ENCODE measurements at places on chromosomes 2 and 18.

DNA sequence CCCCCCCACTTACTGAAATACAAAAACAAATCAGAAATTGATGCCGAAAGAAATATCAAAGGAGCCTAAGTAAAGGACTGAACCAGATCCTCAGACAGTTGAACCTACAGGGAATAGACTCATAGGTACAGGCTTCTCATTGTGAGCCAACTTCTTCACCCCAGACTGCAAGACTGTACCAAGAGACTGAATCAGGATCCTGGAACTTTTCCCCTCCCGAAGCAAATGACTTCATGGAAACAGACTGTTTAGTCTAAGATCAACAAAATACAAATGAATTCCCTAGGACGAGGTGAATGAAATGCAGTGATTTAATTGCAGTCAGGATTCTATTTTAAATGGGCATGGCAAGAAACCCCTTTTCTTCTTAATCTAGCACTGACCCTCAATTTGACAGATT is 53.6 kb upstream of the RNF152 start:
- DNase-seq: no peak

DNA sequence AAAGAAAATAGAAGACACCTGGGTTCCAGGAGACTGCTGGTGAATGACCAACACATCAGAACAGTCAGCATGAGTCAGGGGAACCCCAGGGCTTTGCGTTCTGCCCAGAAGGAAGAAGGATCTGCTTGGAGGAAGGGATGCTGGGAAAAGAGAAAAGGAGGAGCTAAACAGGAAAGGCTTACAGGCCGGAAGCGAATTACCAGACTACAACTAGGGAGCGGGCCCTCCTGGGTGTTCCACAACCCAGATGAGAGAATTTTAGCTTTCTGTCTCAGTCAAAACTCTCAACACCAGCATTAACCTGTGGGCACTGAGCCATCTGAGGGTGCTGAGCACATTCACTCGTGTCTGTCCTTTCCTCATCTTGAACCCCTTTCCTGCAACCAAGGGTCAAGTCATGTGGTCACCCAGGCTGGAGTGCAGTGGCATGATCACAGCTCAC is 19.2 kb downstream of the CDC42EP3 start:
- no peak for DNase-seq

- DNase-seq: no peak
These were observed 84.9 kb downstream of the ST6GAL2 start for GRCh38 chr2:106800976-106801655.

DNA sequence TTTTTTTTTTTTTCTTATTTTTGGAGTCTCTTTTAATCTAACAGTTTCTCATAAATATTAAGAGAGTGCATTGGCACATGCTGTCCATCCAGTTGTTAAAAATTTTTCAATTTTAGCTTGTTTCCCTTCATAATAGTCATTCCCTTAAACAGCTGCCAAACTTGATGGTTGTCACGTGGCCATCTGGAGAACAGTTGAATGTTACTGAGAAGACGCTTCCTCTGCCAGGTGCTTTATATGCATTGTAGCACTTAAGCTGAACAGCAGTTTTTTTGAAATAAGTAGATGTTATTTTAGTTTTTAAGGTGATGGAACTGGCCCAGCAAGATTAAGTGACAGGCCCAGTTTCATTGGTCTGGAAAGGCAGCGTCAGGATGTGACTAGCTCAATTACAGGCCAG is 3.3 kb downstream of the SMARCAL1 start:
- no peak for DNase-seq

GRCh38 chr2:234676109-234676782 is 179.4 kb upstream of the ARL4C start:
- no peak for DNase-seq

GRCh38 chr2:73112026-73112912 is 479 bp downstream of the RAB11FIP5 start:
- DNase-seq: peak; percentile 34

- no peak for DNase-seq
These were observed 135.7 kb downstream of the NFATC1 start for GRCh38 chr18:79531386-79531785.

DNA sequence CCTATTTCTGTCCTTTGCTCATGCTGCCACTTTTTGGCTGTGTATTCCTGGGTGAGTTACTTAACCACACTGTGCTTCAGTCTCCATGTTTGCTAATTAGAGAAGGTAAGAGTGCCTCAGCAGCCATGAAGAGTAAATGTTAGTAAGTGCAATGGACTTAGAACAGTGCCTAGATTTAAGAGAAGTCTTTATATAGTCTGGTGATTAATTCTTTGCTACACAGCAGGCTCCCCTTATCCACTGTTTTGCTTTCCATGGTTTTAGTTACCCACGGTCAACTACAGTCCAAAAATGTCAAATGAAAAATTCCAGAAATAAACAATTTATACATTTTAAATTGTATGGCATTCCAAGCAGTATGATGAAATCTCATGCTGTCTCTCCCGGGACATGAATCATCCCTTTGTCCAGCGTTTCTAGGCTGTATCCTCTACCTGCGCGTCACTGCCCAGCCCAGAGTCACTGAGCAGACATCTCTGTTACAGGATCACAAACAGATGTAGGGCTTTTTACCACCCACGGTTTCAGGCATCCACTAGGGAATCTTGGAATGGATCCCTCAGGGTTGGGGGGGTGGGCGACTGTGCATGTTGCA is 91.0 kb downstream of the CTIF start:
- no peak for DNase-seq

DNA sequence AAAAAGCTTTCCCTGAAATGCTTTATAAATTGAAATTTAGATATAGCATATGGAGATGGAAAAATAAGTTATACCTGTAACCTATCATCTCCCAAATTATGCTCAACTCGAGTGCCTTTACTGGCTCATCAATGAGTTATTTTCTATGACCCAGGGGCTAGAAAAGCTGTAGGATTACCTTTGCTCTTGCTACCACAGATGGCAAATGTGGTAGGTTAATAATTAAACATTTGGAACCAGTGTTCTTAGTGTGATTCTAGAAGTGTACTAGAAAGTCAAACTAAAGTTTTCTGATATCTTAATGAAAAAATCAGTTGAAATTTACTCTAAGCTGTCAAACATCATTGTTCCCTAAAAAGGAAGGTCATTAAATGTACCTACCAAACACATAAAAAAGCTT is 22.5 kb downstream of the ALS2 start:
- DNase-seq: no peak

GRCh38 chr2:231622963-231623362 is 30.3 kb downstream of the TEX44 start:
- DNase-seq: no peak

DNA sequence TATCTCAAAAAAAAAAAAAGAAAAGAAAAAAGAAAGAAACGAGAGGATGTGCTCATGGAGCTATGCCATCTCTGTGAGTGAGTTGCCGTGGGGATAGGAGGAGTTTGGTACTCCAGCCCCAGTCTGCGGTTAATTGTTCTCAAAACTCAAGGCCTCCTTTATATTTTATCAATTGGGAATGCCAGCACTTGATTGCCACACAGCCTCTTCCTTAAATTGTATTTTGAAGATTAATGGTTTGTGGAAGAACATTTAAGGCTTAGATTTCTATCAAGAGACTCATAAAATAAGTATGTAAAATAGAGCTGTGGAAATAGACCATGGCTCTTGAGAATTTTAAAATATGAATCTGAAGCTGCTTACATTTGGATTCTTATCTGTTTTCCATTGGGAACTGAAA is 29.8 kb downstream of the KCNE4 start:
- no peak for DNase-seq

- DNase-seq: no peak
These were observed 1046.0 kb upstream of the TMEFF2 start for GRCh38 chr2:193240752-193241151.

- DNase-seq: no peak
These were observed 358.5 kb upstream of the HNRNPA3 start for GRCh38 chr2:176854062-176854461.

DNA sequence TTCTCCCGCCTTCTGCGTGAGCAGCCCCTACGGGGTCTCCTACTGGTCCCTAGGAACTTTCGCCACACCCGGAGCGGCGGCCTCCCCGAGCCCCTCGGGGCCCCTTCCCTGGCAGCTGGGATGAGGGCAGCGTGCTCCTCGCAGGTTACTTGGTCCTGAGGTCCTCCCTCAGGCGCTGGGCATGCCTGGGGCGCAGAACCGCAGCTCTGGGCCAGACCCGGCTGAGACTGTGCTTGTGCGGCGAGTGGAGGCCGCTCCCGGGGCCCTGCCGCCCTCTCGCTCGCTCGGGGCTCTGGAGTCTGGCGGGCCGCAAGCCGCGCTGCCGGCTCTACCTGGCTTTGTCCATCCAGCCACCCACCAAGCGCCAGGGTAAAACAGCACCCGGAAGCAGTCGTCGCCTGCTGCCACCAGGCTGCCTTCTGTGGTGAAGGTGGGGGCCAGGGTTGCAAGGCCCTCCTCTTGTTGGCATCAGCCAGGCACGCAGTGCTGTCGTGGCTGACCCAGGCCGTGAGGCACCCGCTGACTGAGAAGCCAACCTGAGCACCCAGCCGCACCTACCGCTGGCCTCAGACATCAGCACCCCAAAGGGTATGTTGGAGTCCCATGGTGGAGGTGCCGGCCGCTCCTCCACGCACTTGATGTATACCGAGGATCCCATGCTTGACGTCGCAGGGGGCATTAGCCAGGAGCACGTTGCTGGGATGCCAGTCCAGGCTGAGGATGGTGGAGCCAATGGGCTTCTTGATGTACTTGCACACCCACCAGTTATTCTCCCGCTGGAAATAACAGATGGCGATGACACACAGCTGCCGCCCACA is 46.1 kb upstream of the PTH2R start:
- DNase-seq: peak; percentile 9

DNA sequence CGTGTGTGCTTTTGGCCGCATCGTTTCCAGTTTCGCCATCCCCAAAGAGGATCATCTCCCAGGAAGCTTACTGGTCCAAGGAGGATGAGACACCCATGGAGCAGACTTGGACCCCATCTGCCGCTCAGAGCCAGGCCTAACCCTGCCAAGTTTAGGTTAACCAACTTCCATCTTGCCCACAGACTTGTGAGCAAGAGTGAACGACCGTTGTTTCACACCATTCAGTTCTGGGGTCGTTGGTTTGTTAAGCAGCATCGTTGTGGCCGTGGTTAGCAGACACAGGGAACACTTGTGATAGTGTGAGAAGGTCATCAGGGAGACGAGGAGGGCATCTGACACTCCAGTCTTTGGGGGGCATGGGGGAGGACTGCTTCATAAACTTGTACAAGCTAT is 15.1 kb downstream of the IL1R2 start:
- DNase-seq: no peak

DNA sequence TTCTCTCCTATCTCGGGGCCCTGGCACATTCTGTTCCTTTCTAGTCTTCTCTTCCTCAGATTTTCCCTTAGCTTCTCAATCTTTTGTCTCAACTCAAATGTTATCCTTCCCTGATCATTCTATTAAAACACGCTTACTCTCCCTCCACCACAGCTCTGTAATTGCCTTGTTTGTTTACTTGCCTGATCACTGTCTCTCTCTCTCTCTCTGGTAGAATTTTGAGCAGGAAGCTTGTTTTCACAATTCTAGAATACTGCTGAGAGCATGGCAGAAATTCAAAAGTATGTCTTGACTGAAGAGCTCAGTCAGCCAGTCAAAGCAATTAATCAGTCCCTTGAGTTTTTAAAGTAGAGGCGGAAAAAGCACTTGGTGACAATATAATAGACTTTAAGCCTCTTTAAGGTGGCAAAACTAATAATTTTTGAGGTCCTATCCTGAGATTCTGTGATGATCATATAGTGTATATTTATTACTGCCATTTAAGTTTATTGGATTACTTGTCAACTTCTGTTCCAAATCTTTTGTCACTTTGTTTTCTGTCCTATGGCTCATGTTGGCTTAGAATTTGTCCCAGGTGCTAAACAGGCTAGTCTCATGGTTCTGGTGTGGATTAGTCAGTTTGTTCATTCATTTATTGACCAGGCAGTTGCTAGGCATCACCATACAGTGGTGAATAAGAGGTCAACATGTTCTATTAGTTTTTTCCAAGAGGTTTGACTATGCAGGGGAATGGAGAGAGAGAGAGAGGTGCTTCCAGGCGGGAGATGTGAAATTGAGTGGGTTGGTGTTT is 2.3 kb downstream of the PSMD1 start:
- no peak for DNase-seq

GRCh38 chr2:84925336-84925723 is 19.9 kb downstream of the TMSB10 start:
- DNase-seq: no peak

- DNase-seq: no peak
These were observed 36.2 kb downstream of the CCBE1 start for GRCh38 chr18:59660786-59661743.

DNA sequence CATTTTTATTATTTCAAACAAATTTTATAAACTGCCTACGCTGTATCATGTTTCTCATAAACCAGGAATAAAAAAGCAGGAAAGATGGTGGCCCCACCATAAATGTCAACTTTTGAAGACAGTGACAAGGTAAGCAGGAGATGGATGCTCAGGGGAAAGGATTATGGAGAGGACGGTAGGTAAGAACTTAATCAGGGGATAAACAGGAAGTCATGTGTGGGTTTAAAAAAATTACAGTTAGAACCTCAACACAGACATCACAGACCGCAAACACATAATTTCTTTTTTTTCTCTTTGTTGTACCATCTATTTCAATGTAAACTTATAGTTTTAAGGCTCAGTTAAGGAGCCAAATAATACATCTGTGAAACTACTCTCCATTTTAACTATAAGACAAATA is 575.2 kb upstream of the SLC8A1 start:
- DNase-seq: no peak

DNA sequence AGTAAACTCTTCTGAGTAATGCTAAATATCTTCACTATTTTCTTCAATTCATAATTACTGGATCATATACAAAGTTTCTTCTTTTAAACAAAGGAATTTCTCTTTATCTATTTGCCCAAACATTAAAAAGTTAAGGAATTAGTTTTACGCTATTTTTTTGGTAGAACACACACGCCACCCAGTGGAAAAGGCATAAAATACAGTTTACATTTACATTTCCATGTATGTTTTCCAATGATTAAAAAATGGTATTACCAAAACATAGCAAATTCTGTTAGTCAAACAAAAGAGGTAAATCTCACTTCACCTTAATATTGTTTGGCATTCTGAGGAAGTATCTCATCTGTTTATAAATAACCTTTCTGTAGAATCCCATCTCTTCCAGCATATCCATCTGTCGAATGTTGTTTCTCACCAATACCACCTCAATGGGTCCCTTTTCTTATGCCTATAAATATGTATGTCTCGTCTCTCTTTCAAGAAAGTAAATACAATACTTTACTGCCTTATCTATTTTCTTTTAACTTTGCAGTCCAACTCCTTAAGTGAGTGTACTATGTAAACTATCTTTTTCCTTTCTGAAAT is 7.2 kb downstream of the BOLL start:
- no peak for DNase-seq

GRCh38 chr2:40584432-40584831 is 132.5 kb upstream of the SLC8A1 start:
- DNase-seq: no peak

- DNase-seq: no peak
These were observed 17.3 kb downstream of the C2orf42 start for GRCh38 chr2:70173520-70173919.

GRCh38 chr2:567865-568638 is 109.2 kb downstream of the TMEM18 start:
- no peak for DNase-seq

DNA sequence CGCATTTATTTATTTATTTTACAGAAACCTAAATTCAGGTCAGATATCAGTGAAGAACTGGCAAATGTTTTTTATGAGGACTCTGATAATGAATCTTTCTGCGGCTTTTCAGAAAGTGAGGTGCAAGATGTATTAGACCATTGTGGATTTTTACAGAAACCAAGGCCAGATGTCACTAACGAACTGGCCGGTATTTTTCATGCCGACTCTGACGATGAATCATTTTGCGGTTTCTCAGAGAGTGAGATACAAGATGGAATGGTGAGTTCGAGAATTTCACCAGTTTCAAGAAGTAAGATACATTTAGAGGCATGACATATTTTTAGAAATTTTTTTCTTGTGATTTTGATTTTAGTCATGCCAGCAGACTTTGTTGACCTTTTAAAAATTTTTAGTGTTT is 4.6 kb downstream of the CDCA7 start:
- DNase-seq: no peak

Data from activated naive CD4-positive, alpha-beta T cell treated with anti-CD3 and anti-CD28 coated beads, Interleukin-2, amount 50 U/mL, for 16 hours (primary cell).